ENCODE measurements at places on chromosomes 3 and 15.

DNA sequence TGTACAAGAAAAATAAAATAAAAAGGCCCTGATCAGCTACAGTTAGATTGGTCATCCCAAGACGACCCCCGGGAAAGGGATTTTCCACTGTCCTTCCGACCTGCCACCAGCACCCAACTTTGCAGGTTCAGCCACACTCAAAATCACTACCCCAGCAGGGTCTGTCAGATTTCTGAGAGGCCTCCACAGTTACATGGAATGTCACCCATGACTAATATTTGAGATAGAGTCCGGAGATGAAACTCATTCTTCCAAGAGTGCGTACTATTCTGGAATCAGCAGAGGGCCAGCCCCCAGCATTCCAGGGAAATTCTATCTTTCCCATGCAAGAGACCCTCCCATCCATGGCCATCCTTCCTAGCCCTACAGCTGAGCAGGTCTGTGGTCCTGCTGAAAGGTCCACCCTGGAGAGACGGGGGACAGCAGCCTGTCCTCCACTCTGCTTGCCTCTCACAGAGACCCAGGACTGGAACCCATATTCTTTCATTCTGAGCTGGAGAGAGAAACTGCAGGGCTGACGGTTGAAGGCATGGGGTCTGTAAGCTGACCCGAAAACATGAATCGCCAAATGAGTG, 5.8 kb downstream of the LIPC start:
- no peak for DNase-seq

GRCh38 chr15:62428851-62429598, 263.9 kb upstream of the C2CD4B start:
- no peak for DNase-seq

DNA sequence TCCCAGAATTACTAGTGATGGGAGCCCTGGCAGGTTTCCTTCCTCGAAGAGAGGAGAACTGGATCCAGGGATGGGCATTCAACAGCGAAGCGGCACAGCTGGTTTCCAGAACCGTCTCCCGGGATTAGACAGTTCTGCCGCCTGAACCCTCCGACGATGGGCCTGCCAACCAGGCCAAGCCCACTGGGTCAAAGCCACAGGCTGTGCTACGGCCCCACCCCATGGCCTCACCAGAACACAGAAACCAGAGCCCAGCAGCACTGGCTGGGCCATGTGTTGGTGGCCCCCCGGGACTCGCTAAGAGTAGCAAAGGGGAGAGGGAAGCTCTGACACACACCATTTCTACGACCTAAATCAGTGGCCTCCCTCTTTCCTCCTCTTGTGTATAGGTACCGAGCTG, 2.2 kb downstream of the C15orf62 start:
- DNase-seq, result no peak

DNA sequence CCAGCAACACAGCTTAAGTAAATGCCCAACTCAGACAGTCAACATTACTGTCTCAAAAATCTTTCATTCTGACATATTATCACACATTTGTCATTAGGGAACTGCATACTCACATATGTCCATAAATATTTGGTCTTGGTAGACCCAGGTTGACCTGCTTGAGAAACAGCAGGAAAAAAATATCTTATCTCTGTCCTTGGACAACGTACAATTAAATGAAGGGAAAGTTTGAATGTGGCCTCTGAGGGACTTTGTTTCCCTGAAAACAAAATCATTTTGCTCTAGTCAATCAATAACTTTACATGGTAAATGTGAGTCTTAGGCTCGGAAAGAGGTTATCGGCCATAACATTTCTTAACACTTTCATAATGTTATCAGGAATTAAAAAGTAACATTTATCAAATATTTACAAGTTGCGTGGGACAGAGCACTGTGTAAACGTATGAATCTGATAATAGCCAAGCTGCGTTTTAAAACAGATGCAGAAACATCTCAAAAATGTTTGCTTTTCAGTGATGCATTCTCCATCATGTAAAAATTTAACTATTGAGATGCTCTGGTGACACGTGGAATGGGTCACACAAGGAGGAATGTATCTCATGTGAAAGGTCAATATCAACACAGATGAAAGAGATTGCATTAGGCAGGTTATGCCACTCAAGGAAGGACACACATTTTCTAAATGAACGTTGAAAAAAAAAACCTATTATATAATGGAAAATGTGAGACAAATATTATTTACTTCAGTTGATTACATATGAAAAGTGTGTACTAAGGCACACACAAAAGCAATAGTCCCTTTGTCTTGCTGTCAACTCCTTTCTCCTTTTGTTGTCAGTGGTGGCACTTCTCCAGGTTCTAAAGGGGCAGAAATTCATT, 304.4 kb downstream of the WDR72 start:
- no peak for DNase-seq

- no peak for DNase-seq
Measured at GRCh38 chr3:62211675-62212429, 161.5 kb downstream of the FEZF2 start.

GRCh38 chr3:191648787-191649186, 187.8 kb downstream of the PYDC2 start:
- no peak for DNase-seq

- DNase-seq, result no peak
Measured at GRCh38 chr15:93553167-93553935, 464.3 kb upstream of the RGMA start.

DNA sequence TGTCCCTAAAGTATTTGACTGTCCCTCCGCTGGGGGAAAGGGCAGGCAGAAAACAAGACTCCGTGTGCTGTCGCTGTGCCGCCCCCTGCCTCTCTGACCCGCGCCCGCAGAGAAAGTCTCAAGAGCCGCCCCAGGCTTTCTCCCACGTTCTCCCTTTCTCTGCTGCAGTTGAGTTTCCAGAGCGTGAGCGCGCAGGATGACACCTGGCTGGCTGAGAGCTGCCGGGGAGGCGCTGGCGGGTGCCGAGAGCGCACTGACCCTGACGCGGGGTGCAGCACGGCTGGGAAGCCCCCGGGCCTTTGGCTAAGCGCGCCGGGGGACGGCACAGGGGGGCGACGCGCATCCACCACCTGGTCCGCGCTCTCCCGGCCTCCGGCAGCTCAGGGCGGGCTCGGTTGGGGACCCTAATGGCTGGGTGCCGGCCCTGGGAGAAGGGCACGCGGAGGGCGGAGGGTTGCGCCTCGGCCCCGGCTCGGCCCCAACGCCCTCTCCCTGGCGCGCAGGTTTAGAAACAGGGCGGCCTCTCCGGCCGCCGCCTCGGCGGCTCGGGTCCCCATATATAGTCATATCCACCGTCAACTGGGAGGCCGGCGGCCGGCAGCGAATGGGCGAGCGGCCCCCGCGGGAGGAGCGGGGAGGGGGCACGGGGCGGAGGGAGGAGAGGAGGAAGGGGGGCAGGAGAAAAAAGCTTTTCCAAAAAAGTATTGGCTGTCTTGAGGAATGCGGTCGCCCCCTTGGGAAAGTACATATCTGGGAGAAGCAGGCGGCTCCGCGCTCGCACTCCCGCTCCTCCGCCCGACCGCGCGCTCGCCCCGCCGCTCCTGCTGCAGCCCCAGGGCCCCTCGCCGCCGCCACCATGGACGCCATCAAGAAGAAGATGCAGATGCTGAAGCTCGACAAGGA, at the start of gene TPM1:
Gene TPM1 (plus strand): TSS at position 774 of the 903 bp plus-strand sequence. CDS start 83 bp downstream, at position 857.
- DNase-seq, result no peak

- no peak for DNase-seq
Measured at GRCh38 chr3:124292329-124292728, 300.4 kb upstream of the ROPN1 start.

GRCh38 chr3:44993471-44994205, 17.6 kb downstream of the EXOSC7 start:
- DNase-seq, result no peak

GRCh38 chr3:25473246-25473645, 45.2 kb downstream of the RARB start:
- no peak for DNase-seq

- no peak for DNase-seq
Measured at GRCh38 chr3:133941415-133941821, 45.7 kb upstream of the RAB6B start.

- no peak for DNase-seq
Measured at GRCh38 chr3:30996467-30996866, 102.0 kb upstream of the GADL1 start.

DNA sequence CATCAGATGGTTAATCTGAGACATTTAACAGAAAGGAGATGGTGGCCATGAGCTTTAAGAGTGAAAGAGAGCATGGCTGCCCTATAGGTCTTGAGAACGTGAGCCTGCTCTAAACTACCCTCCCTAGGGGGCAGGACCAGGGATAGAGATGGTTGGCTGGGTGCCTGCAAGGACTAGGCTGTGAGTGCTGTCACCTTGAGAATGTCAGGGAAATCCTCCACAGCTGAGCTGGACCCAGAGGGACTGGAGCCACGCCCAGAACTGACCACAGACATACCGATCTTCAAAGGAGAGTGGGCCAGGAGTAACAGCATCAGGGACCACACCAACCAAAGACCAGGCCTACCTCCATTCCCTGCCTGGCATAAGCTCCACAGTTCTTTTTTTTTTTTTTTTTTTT, 53.6 kb upstream of the UBE2E1 start:
- no peak for DNase-seq
